Stimulated activated CD4-positive, alpha-beta T cell treated with anti-CD3 and anti-CD28 coated beads, Interleukin-4, amount 100 ng/mL, for 48 hours (primary cell): ENCODE measurements at places on chromosomes 4 and X.

GRCh38 chr4:138056541-138056940 lies 185.6 kb downstream of the SLC7A11 start:
- DNase-seq: no peak

DNA sequence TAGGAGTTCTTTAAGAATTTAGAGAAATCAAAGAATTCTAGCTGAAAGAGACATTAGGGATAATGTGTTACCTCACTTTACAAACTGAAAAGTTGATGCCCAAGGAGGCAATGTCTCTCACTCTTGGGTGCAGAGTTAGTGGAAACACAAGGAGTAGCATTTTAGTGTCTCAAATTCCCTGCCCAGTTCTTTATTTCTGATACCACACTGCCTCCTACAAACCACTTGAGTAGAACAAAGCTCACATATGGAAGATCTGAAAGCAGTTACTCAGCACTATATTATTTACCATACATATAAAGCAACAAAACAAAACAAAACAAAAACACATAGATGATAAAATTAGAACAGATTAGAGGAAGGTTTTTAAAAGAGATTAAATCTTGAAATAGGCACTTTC lies 124.2 kb downstream of the REELD1 start:
- DNase-seq: no peak

DNA sequence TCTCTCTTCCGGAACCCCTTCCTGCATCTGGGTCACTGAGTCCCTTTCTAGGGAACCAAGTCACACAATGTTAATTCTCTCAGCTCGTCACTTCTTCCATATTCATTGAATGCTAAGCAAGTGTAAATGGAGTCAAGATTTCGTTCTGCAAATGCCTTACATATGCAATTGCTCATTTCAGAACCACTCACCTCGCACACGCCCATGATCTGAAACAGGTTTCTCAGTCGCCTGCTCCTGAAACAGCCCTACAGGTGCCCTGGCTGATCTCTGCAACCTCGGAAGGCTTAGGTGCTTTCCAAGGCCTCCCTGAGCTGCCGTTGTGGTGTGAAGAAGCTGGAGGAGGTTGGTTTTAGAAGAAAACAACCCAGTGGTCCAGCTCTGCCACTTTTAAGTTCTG lies 100.8 kb upstream of the MSX1 start:
- no peak for DNase-seq

DNA sequence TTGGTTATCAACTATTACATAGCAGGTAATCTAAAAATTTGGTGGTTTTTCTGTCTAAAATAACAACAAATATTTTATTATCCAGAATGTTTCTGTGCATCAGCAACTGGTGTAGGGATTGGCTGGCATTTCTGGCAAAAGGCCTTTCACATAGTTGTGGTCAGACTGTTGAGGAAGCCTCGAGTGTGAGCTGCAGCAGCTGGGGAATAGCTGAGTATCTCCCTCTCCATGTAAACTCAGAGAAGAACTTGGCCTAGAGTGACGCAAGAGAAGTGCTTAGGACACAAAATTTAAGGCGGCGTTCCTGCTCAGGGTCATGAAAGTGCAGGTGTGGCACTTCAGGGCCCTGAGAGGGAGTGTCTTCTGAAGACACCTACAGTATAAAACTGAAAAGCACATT lies 558.9 kb downstream of the SPOCK3 start:
- DNase-seq: no peak

GRCh38 chr4:147899512-147899911 lies 167.6 kb downstream of the ARHGAP10 start:
- no peak for DNase-seq

DNA sequence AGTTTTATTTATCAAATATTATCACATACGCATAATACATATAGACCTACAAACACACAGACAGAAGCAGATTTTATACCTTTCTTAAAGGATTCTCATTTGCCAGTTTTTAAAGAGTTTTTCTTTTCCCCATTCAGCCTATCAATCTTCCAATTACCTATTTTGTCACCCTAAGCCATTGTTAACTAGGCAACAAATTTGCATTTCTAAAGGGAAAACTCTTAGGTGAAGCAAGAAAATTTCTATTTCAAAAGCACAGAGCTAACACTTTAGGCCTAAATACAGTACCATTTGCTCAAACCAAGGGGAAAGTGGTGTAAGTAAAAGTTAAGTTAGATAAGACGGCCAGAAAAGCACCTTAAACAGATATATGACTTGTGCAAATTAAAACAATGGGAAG lies 156.6 kb downstream of the NDST3 start:
- DNase-seq: no peak

DNA sequence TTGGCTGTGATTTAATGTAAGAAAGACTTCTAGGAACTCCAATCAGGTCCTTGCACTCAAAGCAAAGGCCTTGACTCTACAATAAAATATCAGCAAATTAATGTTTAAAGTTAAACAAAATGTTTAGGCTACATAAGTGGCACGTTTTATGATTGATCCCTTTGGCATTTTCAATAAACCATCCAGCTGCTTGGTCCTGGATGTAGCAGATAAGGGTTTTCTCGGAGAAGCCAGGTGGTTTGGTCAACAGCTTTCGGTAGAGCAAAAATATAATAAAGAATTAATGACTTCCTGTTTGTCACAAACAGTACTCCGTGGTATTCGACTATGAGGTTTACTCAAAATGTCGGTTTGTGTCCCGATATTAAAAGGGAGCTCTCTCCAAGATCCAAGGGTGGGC lies 95.8 kb downstream of the GEMIN8 start:
- no peak for DNase-seq

DNA sequence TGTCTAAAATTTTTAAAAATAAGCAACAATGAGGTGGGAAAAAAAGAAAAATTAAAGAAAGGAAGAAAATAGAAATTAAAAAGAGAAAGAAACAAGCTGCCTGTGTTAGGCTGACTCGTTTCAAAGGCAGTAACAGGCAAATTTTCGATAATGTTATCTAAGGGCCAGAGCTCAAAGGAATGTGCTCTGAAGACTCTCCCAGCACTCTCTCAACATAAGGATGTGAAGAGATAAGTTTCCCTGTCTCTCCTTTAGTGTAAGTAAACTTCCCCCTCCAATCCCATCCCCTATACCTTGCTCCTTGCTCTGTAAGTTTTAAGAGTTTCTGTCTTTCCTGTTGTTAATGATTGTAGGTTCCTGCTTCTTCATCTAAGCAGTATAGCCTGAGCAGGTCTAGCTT lies 172.8 kb downstream of the TEX13C start:
- DNase-seq: no peak

GRCh38 chr4:127759893-127760292 lies 22.2 kb upstream of the HSPA4L start:
- DNase-seq: no peak

GRCh38 chr4:148893095-148893494 lies 450.9 kb upstream of the NR3C2 start:
- DNase-seq: no peak

GRCh38 chr4:148795156-148795864 lies 353.1 kb upstream of the NR3C2 start:
- no peak for DNase-seq

- no peak for DNase-seq
These were observed 1.2 kb upstream of the LRPAP1 start for GRCh38 chr4:3533423-3533820.

DNA sequence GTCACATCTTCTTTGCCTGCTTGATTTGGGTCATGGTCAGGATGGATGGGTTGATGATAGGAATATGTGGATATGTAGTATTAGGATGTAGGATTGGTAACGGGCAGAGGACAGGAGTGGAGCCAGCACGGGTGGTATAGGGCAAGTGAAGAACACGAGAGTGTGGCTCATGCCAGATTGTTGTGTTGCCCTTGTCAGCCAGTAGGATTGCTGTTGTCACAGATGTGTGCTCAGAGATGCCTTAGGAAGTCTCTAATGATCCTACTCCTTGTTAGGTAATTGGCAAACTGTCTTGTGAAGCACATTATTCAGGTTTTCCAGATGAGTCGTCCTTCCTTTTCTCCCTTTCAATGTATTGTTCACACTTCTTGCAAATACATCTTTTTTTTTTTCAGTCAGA lies 5.5 kb downstream of the ATP10D start:
- DNase-seq: no peak

- no peak for DNase-seq
These were observed 333.9 kb upstream of the FSTL5 start for GRCh38 chr4:162497564-162498167.

DNA sequence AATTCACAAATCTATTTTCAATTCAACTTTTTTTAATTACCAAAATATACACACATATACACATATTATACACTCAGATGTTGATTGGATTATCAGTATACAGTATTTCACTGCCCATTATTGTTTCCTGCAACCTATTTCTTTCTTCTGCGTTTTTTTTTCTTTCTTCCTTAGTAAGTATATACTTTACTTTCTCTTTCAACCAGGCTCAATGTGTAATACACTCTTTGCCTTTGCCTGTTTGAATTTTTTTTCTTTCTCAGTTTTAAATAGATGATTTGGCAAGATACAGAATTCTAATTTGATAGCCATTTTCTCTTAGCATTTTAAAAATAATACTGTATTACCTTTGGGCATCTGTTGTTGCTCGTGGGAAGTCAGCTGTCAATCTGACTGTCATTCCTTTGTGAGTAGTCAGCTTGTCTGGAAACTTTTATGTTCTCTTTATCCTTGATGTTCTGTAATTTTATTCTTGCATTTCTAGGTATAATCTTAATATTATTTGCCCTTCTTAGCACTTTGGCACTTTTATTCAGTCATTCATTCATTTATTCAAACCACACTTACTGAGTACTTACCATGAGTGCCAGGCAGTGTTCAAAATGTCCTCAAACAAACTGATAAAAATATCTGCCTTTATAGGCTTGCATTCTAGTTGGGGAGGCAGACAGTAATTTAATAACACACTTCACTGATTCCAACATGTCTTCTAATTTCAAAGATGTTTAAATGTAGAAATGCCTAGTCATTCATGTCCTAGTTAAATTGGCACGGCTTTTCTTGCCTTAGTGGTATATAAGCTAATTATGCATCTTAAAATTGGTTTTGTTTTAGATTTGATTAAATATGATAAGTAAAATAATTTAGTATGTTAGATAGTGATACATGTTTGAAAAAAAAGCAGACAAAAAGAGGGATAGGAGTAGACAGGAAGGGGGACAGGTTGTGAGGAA lies 3.7 kb downstream of the USP38 start:
- no peak for DNase-seq

DNA sequence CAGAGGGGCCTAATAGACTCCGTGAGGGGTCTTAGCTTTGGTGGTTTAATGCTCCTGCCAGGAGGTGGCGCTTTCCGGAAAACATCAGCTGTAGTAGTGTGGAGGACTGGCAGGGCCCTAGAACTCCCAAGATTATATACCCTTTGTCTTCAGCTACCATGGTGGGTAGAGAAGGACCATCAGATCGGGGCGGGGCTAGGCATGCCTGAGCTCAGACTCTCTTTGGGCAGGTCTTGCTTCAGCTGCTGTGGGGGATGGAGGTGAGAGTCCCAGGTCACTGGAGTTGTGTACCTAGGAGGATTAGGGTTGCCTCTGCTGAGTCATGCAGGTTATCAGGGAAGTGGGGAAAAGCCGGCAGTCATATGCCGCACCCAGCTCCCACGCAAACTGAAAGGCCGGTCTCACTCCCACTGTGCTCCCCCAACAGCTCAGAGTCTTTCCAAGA lies 63.0 kb upstream of the AGA start:
- DNase-seq: no peak
